ENCODE measurements at places on chromosomes 13 and 19. TPM values are rescaled to one million over a fixed set of nuclear protein-coding genes. Genes with fewer than 3 reads are reported as not detected.
A peak's percentile ranks its signal among the peaks of the same experiment; 100 is the strongest.

DNA sequence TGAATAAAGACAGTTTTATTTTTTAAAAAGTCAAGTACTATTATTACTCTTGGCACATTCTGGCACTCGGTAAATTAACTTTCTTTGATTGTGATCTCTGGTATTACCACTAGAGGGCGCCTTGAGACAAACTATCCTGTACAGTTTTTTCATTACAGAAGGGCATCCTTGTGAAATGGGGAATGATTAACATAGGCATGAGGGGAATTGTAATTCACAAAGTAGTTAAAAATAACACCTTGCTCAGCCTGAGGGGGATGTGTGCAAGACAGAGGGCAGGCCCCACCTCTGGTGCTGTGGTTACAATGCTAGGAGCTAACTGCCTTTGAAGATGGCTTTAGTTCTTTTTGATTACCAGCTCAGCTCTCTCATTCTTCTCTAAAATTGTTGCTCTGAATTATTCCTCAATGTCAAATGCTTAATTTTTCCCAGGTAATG is 24.2 kb upstream of the C1QTNF9B start:
- H3K4me1 ChIP-seq = no peaks in the 10 kb centered on the region
- H3K27me3 ChIP-seq = no peaks in the 10 kb centered on the region
- no peaks in the 10 kb centered on the region for H3K36me3 ChIP-seq
- no peak overlapping the region for H3K27ac ChIP-seq

DNA sequence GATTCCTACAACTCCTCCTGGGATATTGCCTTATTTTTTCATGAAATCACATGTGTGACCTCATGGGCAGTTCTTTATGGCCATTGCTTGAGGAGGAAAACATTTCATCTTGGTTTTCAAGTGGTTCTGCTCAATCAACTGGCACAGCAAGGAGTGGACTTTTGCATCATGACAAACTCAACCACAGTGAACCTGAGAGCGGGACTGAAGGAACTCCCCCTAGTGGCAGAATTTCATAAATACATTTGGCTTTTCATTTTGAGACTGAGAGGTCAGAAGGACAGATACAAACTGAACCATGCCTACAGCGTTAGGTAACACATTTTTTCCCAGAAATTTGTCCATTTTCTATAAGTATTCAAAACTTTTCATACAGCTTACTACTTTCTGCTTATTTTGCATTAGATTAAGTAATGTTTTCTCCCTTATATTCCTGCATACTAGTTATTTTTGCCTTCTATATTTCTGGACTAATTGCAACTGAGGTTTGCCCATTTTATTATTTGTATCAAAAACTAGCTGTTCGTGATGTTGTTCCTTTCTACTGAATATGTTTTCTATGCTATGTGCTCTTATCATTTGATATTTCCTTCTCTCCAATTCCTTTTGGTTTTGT is 13.4 kb upstream of the SIGLEC12 start:
- no peak overlapping the region for H3K27ac ChIP-seq
- H3K4me3 ChIP-seq = no peak overlapping the region
- DNase-seq = peak; percentile 19
- H3K36me3 ChIP-seq = no peaks in the 10 kb centered on the region
- no peaks in the 10 kb centered on the region for H3K27me3 ChIP-seq

- DNase-seq = no peak
- no peak overlapping the region for H3K27ac ChIP-seq
- H3K27me3 ChIP-seq = no peaks in the 10 kb centered on the region
- H3K4me3 ChIP-seq = no peak overlapping the region
- no peaks in the 10 kb centered on the region for H3K4me1 ChIP-seq
Measured at GRCh38 chr13:109985871-109986450, 199.6 kb upstream of the IRS2 start.

- peaks cover 2% of the 10 kb centered on the region for H3K36me3 ChIP-seq
- peak; percentile 78 for DNase-seq
- H3K27me3 ChIP-seq = no peaks in the 10 kb centered on the region
- H3K27ac ChIP-seq = peak overlapping the region; percentile 61
- H3K4me3 ChIP-seq = no peak overlapping the region
- peaks cover 53% of the 10 kb centered on the region for H3K4me1 ChIP-seq
Measured at GRCh38 chr19:11137542-11138384, 17.8 kb downstream of the SPC24 start.

- H3K36me3 ChIP-seq = peaks cover 10% of the 10 kb centered on the region
- no peak for DNase-seq
- H3K4me3 ChIP-seq = no peak overlapping the region
Measured at GRCh38 chr19:41909706-41910105, 18.5 kb downstream of the ERFL start.

- no peaks in the 10 kb centered on the region for H3K27me3 ChIP-seq
Measured at GRCh38 chr19:49391581-49392399, 3.7 kb downstream of the KASH5 start.

GRCh38 chr19:31378404-31378803 is 29.2 kb upstream of the TSHZ3 start:
- no peak overlapping the region for H3K27ac ChIP-seq
- no peaks in the 10 kb centered on the region for H3K4me1 ChIP-seq
- no peaks in the 10 kb centered on the region for H3K36me3 ChIP-seq
- no peaks in the 10 kb centered on the region for H3K27me3 ChIP-seq

DNA sequence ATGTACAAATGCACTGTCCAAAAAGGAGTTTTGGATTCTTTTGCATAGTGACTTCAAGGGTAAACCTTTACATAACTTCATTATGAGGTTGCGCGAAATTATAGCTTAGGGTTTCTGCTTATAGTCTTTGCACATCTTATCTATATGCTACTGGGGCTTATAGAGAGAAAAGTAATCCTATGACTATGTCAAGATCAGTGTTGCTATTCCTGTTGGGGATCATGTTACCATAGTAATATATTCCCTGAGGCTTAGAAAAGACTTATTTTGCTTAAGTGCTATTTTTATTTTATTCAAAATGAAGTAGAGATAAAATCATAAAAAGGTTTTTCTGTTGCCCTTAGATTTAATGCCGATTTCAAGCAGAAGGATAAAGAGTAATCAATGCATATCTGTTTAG is 14.7 kb upstream of the POSTN start:
- H3K27me3 ChIP-seq = no peaks in the 10 kb centered on the region
- no peaks in the 10 kb centered on the region for H3K4me1 ChIP-seq
- H3K4me3 ChIP-seq = no peak overlapping the region
- no peak for DNase-seq
- no peak overlapping the region for H3K27ac ChIP-seq

GRCh38 chr19:40400559-40400958 is 10.6 kb upstream of the HIPK4 start:
- H3K4me3 ChIP-seq = no peak overlapping the region
- H3K36me3 ChIP-seq = no peaks in the 10 kb centered on the region
- H3K27ac ChIP-seq = no peak overlapping the region

DNA sequence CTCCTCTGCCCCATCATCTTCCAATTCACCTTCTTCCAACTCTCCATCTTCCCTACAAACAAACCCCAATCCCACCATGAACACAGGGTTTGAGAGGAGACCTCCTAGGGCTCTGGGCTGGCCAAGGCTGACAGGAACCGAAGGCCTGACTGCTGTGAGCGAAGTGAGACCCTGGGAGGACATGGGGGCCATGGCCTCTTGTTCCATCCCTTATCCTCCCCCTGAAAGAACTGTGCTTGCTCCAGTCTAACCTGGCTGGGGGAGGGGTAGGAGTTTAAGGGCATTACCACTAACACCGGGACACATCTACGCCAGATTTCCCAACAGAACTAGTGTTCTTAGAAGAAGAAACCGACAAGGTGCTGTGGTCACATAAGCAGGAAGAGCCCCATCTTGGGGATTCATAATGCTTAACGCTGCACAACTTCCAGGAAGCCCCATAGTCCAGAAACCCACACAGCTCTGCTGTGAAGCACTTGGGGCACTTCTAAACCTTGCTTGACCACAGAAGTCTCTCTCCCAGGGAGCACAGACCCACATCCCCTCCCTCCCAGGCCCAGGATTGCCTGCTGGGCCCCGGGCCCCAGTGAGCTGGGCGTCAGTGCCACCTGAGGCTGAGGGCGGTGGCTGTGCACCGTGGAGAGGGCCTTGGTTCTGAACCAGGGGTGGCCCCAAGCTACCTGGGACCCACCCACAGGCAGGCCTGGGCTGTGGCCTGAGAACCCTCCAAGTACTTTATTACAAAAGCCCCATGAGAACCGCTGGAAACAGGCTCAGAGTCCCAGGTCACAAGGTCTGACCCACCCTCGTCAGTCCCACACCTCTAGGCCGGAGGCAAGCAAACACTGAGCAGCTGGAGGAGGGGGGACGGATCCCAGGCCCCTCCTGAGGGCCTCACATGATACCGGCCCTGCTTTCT is 18.8 kb downstream of the ZC3H4 start:
- no peak overlapping the region for H3K4me3 ChIP-seq
- no peaks in the 10 kb centered on the region for H3K27me3 ChIP-seq
- H3K4me1 ChIP-seq = peaks cover 69% of the 10 kb centered on the region
- H3K36me3 ChIP-seq = peaks cover 2% of the 10 kb centered on the region

DNA sequence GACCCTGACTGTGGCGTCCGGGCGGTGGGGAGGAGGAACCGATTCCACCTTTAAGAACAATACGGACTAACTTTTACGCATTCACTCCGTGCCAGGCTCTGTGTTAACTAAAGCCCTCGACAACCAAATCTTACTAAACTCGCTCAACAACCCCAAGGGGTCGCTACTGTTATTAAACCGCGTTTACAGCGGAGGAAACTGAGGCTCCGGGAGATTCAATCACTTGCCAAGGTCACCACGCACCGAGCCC is 1.2 kb downstream of the SAMD1 start:
- H3K27me3 ChIP-seq = no peaks in the 10 kb centered on the region
- H3K4me3 ChIP-seq = no peak overlapping the region
- H3K36me3 ChIP-seq = no peaks in the 10 kb centered on the region
- DNase-seq = no peak
- H3K27ac ChIP-seq = peak overlapping the region; percentile 60
- peaks cover 26% of the 10 kb centered on the region for H3K4me1 ChIP-seq

- H3K36me3 ChIP-seq = no peaks in the 10 kb centered on the region
- no peaks in the 10 kb centered on the region for H3K27me3 ChIP-seq
- H3K4me1 ChIP-seq = no peaks in the 10 kb centered on the region
- H3K27ac ChIP-seq = no peak overlapping the region
- H3K4me3 ChIP-seq = no peak overlapping the region
Measured at GRCh38 chr13:39318161-39318560, 279.9 kb downstream of the NHLRC3 start.

DNA sequence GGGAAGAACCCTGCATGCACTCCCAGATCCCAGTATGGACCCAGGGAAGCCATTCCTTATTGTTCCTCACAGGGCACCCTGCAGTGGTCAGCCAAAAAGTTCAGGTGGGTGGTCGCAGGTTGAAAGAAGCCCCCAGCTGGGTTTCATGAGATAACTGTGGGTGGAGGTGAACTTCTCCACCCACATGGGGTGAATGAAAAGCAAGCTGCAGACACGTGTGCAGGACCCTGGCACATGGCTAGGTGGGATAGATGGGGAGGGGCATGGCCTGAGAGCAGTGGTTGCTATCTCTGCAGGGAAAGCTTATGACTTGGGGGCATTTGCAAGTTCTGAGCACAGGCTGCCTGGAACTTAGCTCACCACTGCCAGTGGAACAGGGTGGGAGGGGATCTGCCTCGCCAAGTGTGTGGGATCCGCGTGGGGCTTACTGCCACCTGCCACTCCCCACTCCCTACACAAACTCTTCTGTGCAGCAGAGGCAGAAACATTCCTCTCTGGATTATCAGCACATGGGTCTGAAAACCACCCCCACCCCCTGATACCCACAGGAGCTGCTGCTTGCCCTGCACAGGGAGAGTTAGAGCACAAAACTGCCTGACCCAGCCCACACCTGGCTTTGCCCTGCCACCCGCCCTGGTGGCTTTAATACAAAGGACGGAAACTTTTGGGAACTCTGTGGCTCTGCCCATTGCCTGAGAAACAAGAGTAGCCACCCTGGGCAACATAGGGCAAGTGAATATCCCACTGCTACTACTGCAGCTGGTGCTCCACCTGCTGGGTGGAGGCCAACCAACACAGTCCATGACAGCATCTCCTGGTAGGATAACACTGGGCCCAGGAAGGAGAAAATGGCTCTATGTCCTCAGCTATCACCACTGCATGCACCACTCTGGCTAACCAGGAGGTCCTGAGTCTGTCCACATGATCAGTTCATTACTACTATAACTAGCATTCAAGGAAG is 24.4 kb downstream of the PLA2G4C start:
- H3K4me1 ChIP-seq = peaks cover 10% of the 10 kb centered on the region
- no peak overlapping the region for H3K4me3 ChIP-seq
- no peak overlapping the region for H3K27ac ChIP-seq
- no peak for DNase-seq
- no peaks in the 10 kb centered on the region for H3K27me3 ChIP-seq

- no peaks in the 10 kb centered on the region for H3K36me3 ChIP-seq
- H3K27me3 ChIP-seq = no peaks in the 10 kb centered on the region
- H3K27ac ChIP-seq = peak overlapping the region; percentile 40
- no peak for DNase-seq
Measured at GRCh38 chr13:28753946-28754345, 35.2 kb upstream of the SLC46A3 start.

DNA sequence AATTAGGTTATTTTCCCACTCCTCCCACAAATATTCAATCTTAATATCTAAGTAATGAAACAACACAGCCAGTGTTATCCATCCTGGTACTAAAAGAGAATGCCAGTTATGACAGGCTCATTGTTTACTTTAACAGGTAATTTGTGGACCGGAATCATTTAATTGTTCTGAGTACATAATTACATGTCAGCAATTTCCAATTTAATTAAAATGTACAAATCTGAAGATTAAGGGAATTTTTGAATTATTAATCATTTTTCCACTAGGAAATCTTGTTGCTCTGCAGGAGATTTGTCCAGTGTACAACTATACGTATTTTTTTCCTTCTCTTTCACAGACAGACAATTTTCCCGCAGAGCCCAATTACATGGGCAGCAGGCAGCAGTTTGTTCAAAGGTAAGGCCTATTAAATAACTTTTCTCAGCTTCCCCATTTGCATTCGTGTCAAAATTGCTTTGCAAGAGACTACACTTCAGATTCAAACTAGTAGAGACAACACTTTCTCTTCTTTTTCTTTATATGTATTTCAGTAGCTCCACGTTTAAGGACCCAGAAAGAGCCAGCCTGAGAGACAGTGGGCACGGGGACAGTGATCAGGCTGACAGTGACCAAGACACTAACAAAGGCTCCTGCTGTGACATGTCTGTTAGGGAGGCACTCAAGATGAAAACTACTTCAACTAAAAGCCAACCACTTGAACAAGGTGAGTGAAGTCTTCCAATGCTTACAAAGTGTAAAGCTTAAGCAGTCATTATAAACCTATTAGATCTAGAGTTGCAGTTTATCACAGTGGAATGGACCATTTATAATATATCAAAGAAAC is 34.8 kb downstream of the PCDH17 start:
- no peak overlapping the region for H3K27ac ChIP-seq
- H3K4me1 ChIP-seq = no peaks in the 10 kb centered on the region
- DNase-seq = no peak
- no peaks in the 10 kb centered on the region for H3K36me3 ChIP-seq

- no peaks in the 10 kb centered on the region for H3K27me3 ChIP-seq
- DNase-seq = no peak
- H3K4me1 ChIP-seq = no peaks in the 10 kb centered on the region
- H3K27ac ChIP-seq = no peak overlapping the region
- no peak overlapping the region for H3K4me3 ChIP-seq
Measured at GRCh38 chr13:83895994-83896580, 13.8 kb upstream of the SLITRK1 start.

GRCh38 chr13:105196052-105196451 is 1339.4 kb downstream of the EFNB2 start:
- no peaks in the 10 kb centered on the region for H3K4me1 ChIP-seq
- no peaks in the 10 kb centered on the region for H3K27me3 ChIP-seq
- H3K27ac ChIP-seq = no peak overlapping the region

ZNF561 gene
- total RNA-seq = 17.4 TPM

GPR183 gene
- not detected for total RNA-seq

CYP2A6 gene
- total RNA-seq = not detected

ZNF284 gene
- total RNA-seq = 1.3 TPM

All from body of pancreas (tissue), 4 donors.